ENCODE measurements at places on chromosomes 11 and 22.

GRCh38 chr11:70464509-70465361 lies 66.4 kb downstream of the CTTN start:
- no peak for ATAC-seq

DNA sequence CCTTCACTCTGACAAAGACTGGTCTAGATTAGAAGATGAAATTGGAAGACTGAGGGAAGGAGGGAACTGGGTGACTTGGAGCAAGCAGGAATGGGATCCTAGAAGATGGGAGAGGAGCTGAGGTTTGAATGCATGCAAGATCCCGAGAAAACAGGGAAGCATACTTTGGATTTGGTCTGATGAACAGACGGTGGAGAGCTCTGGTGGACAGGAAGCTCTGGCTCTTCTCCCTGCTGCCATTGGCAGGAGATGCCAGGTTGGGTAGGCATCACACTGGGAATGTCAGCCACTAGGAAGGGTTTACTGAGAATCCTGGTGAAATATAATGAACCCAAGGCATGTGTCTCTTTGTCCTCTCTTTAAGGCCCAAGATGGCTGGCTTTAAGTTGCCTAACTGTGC lies 16.5 kb downstream of the NAV2 start:
- no peak for ATAC-seq

GRCh38 chr11:41245704-41246398 lies 213.6 kb downstream of the LRRC4C start:
- ATAC-seq: no peak

GRCh38 chr22:44147821-44148574 lies 32.7 kb upstream of the PARVG start:
- peak; percentile 64 for ATAC-seq

- ATAC-seq: no peak
Observed at GRCh38 chr11:68189082-68189481, 24.0 kb downstream of the KMT5B start.

GRCh38 chr11:34634694-34635062 lies 13.8 kb downstream of the EHF start:
- ATAC-seq: no peak

DNA sequence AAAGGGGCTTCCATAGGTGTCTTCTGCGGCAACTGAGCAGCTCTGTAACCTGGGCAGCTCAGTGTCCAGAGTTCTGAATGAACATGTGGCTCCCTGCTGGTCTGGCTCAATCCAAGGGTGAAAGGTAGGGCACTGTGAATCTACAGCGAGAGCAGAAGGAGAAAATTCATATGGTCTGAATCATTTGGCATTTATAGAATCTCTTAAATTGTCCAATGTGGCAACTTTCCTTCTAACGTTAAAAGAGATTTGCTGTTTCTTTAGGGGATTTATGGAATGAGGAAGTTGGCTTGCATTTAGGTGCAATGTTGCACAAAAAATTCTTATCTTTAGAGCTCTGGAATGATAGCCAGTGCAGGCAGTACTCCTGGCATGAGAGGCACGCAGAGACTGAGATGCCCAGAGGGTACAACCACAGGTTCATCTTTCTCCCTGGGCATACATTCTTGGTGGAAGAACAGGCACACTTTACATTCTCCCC lies 17.0 kb downstream of the ATXN10 start:
- ATAC-seq: no peak

DNA sequence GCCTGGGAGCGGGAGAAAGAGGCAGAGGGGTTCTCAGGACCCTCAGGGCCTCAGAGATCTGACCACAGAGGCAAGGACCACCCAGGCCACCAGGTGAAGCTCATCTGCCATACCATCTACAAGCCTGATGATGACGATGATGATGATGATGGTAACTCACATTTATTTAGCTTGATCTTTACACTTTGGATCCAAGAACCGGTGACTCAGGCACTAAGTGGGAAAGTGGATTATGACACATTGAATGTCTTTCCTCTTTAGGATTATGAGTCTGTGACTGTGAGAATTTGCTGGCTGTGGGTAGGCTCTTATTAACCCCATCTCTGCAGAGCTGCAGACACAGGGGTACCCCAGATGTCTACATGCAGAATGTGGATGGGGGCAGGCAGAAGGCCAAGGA lies 110.3 kb downstream of the DSCAML1 start:
- no peak for ATAC-seq

GRCh38 chr22:46077669-46078099 lies 72.6 kb upstream of the PPARA start:
- ATAC-seq: no peak

Measured in gastroesophageal sphincter (tissue), 4 donors.